Stimulated activated CD4-positive, alpha-beta T cell treated with anti-CD3 and anti-CD28 coated beads, TNF-alpha, amount 100 ng/mL, for 24 hours (primary cell): ENCODE measurements at places on chromosomes 4 and X.

DNA sequence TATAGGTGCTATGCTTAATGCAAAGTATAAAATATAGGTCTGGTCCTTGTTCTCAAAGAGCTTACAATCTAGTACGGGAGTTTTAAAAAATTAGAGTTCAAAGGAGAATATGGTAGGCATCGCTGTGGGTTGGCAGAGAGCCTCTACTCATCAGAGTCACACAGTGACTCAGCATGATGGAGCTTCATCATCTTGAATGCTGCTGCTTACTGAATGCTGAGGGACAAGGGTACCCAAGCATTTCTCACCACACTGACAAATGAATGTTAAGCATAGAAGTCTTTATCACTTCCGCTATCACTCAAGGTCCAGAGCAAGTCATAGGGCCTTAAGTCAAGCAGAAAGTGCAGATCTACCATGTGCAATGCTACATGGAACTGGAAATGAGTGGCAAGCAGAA, 268.6 kb upstream of the IGFBP7 start:
- DNase-seq, result no peak

DNA sequence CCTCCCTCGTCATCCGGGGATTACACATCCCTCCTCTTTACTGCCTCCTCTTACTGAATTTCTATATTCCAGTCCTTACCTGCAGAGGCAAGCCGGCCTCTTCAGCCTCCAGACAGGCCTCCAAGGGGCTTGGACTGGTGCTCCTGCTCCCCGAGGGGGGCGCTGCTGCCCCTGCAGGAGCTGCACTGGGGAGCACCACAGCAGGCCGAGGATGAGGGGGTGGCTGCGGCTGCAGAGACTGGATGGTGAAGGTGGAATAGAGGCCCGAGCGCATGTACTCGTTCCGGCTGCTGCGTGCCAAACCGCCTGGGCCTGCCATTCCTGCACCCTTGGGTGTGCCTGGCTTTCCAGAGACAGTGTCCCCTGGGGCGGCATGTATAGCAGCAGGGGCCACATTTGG, 9.1 kb upstream of the CFP start:
- DNase-seq, result no peak

DNA sequence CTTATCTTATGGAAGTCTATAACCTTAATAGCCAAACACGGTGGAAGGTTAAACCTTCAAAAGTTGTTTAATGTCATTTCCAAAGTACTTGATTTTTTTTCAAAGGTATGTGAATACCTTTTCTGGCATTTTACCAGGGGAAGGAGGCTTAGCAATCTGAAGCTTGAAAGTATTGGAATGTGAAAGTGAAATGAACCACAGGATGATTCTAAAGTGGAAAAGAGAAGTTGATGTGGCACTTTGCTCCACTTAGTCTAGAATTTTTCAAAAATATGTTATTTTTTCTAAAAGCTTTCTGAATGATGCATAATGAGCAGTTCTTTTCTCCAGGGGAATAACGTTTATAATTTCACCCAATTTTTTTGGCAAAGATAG, 19.2 kb downstream of the PI4K2B start:
- no peak for DNase-seq

GRCh38 chr4:85703096-85703495, 228.1 kb downstream of the ARHGAP24 start:
- no peak for DNase-seq

GRCh38 chrX:98338544-98338943, 1454.8 kb downstream of the RPA4 start:
- no peak for DNase-seq

GRCh38 chrX:39816871-39817731, 280.7 kb downstream of the BCOR start:
- no peak for DNase-seq

GRCh38 chr4:127881563-127881864, 821 bp downstream of the PLK4 start:
- no peak for DNase-seq
